ENCODE measurements at places on chromosomes 12 and 14.

GRCh38 chr12:92047393-92047826 is 98.2 kb downstream of the BTG1 start:
- DNase-seq, result no peak

DNA sequence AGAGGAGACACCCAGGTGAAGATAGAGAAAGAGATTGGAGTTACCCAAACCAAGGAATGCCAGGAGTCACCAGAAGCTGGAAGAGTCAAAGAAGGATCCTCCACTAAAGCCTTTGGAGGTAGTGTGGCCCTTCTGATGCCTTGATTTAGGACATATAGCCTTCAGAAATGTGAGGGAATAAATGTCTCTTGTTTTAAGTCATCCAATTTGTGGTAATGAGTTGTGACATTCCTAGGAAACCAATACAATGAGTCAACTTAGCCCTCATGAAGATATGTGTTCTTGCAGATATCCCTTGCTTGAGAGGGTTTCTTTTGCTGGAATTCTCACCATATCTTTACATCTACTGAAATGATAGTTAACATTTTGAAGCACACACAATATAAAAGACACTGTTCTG is 58.8 kb downstream of the CCER1 start:
- peak; percentile 26 for DNase-seq

- DNase-seq, result peak; percentile 54
Measured at GRCh38 chr14:63752449-63753169, 24.7 kb upstream of the SGPP1 start.

DNA sequence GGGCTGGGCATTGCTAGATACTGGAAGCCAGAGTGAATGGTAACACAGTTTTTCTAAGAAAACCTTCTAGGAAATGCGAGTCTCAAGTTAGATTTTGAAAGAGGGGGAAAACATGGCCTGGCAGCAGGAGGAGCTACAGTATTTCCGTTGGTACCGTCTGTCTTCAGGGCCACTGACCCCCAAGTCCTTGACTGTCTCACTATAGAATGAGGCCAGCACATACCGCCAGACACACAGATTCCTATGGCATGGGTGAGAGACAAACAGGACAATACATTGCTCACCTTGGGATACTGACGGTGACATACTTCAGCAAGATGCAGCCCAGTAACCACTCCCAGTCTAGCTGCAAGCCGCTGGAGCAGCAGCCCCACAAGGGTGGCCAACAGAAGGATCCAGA is 21.7 kb downstream of the SLC11A2 start:
- DNase-seq, result no peak

GRCh38 chr14:96583569-96584041 is 81.4 kb downstream of the PAPOLA start:
- no peak for DNase-seq

GRCh38 chr14:89393222-89393745 is 23.7 kb downstream of the FOXN3 start:
- no peak for DNase-seq

DNA sequence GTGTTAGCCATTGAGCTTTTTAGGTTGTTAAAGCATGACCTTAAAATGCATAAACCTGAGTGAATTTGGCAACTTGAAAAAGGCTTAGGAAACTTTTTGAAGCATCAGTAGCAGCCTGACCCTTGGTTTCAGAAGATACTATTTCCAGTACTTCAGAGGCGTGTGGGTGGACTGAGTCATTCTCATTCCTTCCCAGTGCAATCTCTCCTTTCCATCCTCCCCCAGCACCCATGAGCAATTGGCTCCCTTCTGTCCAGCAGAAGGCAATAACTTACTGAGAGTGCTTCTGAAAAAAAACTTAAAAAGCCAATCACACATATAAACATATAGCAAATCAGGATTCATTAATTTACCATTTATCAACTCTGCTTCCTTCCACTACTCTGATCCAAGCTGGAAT is 299.3 kb upstream of the STXBP6 start:
- DNase-seq, result no peak

DNA sequence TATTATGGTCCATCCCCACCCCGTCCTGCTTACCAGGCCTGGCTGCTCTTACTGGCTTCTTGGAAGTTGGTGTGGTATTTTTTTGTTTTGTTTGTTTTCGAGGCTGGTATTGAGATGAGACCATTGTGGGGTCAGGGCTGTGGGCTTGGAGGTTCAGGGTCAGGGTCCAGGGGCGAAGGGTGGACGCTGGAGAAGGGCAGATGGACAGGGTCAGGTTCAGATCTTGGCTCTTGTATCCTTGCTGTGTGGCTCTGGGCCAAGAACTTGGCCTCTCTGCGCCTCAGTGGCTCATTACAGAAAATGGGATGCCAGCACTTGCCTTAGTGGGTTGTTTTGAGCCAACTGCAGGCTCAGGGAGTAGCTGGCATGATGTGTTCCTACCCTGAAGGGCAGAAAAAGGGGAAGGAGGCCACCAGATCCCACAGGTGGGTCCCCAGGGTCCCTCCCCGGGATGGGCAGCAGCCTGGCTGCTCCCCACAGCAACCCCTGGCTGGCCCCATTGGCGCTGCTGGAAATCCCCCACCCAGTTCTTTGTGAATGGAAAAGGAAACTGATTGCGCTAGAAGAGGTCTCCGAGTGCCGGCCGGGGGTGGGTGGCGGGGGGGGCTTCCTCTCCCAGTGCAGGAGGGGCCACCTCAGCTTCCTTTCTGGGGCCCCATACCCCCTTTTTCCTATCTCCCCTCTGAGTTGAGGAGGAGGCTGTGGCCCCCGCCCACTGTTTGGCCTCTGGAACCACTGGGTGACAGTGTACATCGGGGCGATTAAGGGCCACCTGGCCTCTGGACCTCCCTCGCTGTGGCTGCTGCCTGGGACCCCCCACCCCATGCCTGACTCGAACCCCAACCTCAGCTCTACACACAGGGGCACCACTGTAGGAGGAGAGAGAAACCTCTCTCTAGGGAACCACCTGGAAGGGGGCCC is 25.0 kb downstream of the SH2B3 start:
- DNase-seq, result no peak

DNA sequence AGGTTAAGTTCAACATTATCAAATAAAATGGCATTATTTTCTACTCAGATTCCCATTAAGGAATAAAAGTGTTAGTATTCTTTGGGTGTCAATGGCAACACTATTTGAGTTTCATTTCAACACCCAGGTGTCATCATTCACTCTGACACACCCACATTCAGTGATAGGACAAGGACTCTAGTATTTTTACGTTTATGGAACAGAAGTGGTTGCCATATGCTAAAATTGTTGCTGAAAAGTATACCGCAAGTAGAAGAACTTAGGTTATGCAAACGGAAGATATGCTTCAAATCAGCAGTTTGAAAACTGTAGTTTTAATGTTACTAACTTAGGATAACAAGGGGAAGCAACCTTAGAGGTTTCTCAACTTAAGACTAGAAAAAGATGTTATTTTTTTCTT is 20.0 kb upstream of the SGPP1 start:
- DNase-seq, result no peak
